Femur (tissue), 1 donor: ENCODE measurements at places on chromosomes 7 and 10.

- no peak for DNase-seq
Measured at GRCh38 chr10:35827783-35828182, 185.7 kb upstream of the FZD8 start.

DNA sequence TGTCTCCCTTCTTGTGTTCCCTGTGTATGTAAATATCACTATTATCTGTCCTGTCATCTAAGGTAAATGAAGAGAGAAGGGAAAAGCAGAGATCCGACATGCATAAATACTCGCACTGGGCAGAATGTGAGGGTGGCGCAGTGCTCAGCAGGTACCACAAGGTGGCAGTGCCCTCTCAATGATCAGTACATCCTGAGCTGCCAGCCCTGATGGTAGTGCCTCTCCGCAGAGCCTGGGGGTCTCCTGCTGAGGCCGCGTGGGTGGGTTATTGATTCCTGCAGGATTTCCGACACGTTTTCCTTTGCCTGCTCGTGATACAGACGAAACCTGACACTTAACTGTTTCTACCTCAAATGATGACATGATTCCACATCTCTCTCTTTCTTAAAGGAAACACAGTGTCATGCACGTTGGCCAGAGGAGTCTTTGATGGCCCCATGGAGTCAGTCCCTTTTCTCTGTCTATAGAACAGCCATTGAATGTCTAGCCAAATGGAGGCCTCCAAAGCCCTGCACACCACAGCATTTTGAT, 19.8 kb downstream of the RGR start:
- DNase-seq = peak; percentile 68

- DNase-seq = peak; percentile 41
Measured at GRCh38 chr7:91287371-91288084, 23.3 kb downstream of the FZD1 start.

- DNase-seq = peak; percentile 88
Measured at GRCh38 chr7:70693686-70694433, 438.1 kb upstream of the GALNT17 start.

DNA sequence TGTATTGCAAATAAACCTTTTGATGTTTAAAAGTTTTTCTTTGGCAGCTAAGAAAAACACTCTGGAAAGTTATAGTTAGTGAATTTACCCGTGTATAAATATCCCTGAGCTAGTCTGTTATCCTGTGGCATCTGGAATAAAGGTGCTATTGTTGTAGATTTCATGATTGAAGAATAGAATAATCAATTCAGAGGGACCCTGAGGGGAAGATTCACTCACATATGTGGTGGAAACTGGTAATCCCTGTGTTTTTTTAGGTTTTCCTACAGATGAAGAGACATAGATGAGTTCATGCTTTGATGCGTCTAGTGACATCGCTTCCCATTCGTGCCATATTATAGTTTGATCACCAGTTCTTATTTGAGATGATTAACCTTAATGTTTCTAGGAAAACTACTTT, 164.6 kb downstream of the TWIST1 start:
- DNase-seq = no peak

- no peak for DNase-seq
Measured at GRCh38 chr10:80139265-80139664, 6.7 kb downstream of the PLAC9 start.

DNA sequence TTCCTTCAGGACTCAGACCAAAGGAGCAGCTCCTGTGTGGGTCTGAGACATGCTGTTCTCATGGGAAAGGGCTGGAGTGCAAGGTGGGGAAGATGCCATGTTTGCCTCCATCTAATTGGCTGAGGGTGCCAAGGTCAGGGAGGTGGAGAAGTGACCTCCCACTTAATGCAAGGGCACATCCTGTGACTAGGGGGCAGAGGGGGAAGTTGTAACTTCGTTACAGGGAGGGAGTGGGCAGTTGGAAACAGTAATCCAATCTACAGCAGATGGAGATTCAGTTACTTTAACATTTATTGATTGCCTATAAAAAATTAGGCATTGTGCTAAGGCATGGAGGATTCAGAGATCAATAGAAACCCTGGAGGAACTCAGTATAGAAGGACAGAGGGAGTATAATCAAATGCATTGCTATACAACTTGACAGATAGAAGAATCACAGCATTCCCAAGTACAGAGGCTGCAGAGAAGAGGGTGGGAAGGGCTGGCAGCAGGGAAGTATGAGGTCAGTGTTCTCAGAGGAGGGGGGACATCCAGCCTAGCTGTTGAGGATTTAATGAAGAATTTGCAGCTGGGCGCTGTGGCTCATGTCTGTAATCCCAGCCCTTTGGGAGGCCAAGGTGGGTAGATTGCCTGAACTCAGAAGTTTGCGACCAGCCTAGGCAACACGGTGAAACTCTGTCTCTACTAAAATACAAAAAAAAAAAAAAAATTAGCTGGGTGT, 75.9 kb downstream of the CCNY start:
- peak; percentile 36 for DNase-seq

DNA sequence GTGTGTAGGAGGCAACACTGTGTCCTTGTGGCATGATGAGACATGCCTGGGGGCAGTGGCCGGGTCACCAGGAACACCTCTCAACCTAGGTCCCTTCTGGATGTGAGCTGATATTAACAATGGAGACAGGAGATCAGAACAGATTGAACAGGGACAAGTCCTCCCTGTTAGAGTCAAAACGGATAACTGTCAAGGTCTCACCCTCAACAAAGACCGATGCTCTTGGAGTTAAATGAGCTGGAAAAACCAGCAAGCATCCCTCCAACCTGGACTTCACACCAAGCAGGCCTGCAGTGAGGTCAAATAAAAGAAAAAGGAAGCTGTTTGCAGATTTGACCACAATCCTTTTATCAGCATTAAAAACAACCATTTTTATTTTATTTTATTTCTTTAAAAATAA, 49.0 kb downstream of the SLIT1 start:
- DNase-seq = no peak

- no peak for DNase-seq
Measured at GRCh38 chr10:42932735-42933447, 144.0 kb upstream of the RET start.

- DNase-seq = no peak
Measured at GRCh38 chr10:14325325-14325955, 5.3 kb downstream of the FRMD4A start.

DNA sequence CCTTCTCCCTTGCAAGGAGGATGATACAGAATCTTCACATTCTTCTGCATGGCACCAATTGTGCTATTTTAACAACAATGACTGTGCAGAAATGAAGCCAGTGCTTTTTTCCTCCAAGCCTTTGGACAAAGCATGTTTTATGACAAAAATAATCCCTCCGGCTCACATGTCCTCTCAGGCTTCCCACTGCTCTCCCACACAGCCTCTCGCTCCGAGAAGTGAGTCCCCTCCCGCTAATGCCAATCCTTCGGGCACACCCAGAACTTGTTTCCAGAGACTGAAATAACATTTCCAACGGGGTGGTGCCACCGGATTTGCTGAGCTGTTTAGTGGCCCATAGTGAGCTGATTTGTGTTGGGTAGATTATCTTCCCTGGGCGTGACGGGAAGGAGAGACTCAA, 35.8 kb downstream of the RBM17 start:
- no peak for DNase-seq

DNA sequence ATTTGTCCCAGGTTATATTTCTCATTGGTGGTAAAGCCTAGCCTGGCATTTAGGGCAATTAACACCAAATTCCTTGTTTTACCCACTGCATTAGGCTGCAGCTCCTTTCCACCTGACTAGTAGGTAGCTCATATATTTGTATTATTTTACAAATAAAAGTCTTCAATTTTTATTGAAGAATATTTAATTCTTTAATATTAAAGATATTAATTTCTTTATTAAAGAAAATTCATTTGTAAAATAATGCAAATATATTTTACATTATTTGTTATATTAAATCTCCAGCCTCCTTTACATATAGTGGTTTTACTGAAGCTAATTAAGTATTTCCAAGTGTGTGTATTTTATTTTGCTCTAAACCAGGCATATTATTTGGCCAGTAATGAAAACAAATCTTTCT, 361.2 kb downstream of the GPR158 start:
- no peak for DNase-seq

DNA sequence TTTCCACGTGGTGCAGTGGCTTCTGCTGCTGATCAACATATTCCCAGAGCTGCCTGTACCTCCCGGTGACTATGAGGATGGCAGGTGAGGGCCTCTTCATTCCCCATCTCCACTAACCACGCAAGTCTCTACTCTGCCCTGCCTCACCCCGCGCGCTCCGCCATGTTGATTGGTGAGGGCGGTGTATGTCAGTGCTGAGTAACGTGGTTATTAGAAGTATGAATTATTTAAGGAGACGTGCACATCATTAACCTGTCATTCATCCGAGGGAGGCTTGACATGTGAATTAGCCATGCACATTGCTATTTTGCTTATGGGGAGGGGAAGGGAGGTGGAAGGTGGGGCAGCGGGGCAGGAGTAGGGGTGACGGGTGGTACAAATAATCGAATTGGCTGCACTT, 138.6 kb downstream of the SORCS3 start:
- DNase-seq = no peak

GRCh38 chr10:125795128-125795527, 19.5 kb upstream of the MMP21 start:
- no peak for DNase-seq

DNA sequence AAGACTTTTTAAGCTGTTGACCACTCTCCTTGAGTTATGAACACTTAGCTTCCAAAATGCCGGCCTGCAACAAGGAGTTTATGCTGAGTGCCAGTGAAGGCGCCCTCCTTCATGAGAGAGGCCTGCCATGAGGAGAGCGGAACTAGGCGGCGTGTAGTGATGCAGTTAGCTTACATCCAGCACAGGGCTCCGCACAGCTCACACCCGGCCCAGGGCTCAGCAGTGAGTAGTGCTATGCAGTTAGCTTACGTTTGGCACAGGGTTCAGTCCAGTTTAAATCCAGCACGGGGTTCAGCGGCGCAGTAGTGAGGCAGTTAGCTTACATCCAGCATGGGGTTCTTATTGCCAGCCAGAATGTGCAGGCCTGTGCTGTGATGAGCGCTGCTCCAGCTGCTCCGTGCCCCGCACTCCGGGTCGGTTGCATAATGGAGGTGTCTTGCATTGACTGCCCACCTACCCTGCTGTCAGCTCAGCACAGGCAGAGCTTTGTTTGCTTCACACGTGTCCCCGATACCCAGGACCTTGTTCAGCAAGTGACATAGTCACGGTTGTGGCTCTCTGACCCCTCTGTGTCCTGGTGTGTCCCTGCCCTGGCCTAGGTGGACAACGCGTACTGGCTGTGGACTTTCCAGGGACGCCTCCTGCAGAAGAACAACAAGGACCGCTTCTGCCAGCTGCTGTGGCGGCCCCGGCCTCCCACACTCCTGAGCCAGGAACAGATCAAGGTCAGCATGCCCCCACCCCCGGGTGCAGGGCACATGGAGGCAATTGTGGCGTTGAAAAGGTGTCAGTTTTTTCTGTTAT, 21.9 kb downstream of the EIF3B start:
- DNase-seq = no peak

DNA sequence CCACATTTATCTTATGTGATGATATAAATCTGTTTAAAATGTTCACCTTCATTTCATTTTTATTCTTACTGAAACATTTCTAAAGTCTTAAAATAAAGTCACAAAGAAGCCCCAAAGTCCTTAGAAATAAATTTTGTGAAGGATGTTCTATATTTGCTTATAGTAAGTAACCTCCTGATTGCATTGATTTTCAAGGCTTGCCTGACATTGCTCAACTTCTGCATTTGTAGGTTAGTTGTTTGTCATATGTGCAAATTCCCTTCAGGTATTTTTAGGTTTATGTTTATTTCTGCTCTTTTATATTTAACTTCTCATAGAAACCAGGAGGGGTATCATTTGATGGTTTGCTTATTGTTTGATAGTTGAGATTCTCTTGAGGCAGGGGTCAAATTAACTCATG, 417.8 kb downstream of the ARL4A start:
- no peak for DNase-seq

GRCh38 chr7:2546776-2547586, 8.3 kb downstream of the BRAT1 start:
- DNase-seq = no peak

DNA sequence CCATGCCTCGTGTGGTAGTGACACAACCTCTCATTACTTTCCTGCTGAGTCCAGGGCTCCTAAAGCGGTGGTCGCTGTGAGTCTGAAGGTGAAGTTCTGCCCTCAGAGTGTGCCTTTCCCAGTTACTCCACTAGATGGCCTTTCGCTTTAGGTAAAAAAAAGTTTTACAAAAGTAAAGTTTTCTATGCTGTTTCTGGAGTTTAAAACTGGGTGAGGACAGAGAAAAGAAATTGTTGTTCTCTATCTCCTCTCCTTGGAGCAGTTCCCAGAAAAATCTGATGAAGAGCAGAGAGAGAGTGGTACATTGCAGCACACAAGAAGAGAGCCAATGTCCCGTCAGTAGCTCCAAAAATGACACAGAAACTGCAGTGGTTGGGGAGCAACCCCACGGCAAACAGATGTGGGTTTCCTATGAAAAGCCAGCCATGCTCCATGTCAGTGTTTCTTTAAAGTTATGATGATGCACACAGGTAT, 257.1 kb downstream of the GLI3 start:
- DNase-seq = no peak

GRCh38 chr10:20962165-20962564, 65.1 kb upstream of the NEBL start:
- no peak for DNase-seq

- no peak for DNase-seq
Measured at GRCh38 chr7:22181663-22182062, 175.3 kb downstream of the RAPGEF5 start.

GRCh38 chr10:46515366-46515765, 41.1 kb downstream of the GPRIN2 start:
- DNase-seq = no peak

GRCh38 chr7:134916171-134916883, 70.0 kb upstream of the AGBL3 start:
- DNase-seq = no peak

GRCh38 chr10:131092876-131093275, 218.6 kb downstream of the TCERG1L start:
- no peak for DNase-seq

DNA sequence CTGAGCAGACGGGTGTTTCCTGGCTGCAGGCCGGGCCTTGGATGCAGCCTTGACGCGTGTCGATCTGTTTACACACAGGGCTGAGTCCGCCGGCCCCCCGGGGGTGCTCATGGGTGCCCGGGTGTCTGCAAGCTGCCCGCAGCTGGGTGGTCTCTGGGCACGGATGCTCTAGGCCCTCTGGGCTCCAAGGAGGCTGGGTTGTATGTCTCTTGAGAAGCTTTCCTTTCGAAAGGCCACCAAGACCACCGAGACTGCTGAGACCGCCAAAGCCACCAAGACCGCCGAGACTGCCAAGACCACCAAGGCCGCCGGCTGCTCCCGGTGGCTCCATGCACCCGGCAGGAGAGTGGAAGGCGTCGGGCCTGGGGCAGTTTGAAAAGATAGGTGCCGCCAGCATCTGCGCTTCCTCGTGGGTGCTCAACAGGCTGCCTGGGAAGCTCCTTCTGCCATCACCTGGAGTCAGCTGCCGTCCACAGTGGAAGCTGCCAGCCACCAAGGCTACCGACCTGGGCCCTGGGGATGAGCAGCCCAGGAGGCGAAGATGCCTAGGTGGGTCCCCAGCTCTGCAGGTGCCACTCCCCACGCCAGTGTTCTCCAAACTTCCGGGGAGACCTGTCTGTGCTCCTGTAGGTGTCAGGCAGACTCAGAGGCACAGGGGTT, 121.1 kb downstream of the INPP5A start:
- no peak for DNase-seq

GRCh38 chr10:28551086-28551485, 18.2 kb downstream of the WAC start:
- no peak for DNase-seq

GRCh38 chr10:132591166-132591971, 53.8 kb downstream of the INPP5A start:
- peak; percentile 65 for DNase-seq
